AG09319 (cell line): ENCODE measurements at places on chromosomes 1 and 21.

DNA sequence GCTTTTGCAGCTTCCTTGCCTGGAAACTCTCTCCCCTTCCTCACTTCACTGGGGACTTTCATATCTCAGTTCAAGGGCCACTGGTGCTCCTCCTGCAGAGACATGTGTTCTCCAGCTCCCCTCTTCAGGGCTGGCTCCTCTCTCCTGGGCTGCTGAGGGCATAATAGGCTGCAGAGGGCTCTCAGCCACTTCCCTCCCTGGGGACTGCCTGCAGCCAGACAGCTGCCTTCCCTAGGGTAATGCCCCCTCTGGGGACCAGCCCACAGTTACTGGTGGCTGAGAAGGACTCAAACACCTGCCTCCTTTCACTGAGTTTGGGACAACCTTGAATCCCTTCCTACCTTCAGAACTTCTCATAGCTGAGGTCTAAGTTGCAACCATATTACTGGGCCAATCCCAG is 104.8 kb upstream of the POU3F1 start:
- DNase-seq = no peak

DNA sequence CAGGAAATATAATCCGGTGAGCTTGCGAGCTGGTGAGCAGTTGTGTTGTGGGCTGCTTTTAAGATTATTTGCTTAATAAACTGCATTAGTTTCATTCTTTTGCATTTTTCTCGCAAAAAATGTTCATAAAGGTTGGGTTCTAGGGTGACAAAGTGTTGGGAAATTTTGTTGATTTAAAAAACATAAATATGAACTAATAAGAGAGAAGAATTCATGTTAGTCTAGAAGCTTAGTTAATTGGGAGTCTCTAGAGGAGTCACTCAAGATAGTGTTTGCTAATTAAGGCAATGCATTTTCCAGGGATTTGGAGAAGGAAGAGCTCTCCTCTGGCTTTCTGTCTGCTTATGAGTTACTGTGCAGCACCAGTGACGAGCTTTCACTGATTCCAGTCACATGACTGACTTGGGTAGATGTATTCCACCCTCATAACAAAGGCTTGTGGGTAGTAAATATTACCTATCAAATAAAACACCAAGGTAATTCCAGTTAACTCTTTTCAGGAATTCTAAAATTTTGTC is 417.0 kb downstream of the PTBP2 start:
- DNase-seq = no peak

GRCh38 chr21:45097827-45098387 is 23.5 kb downstream of the ADARB1 start:
- no peak for DNase-seq

GRCh38 chr1:114703242-114703641 is 7.9 kb upstream of the AMPD1 start:
- DNase-seq = no peak

GRCh38 chr21:38181096-38181495 is 75.7 kb upstream of the KCNJ15 start:
- DNase-seq = no peak

GRCh38 chr21:39650801-39651200 is 38.1 kb downstream of the B3GALT5 start:
- DNase-seq = no peak

DNA sequence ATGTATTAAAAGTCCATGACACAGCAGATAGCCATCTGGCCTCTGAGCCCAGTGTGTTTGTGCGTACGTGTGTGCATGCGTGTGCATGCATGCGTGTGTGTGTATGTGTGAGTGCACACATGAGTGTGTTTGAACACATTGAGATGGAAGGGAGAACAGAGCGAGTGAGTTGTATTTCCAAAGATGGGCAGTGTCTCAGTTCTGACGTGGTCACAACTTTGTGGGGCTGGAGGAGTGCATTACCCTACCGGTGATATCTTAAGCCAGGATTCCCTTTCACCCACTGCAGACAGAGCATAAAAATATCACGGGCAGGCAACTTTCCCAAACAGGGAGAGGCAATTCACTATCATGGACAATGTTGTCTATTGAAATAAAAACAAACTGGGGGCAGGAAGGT is 27.8 kb downstream of the IRF2BP2 start:
- no peak for DNase-seq

- no peak for DNase-seq
Observed at GRCh38 chr1:227072991-227073390, 132.9 kb downstream of the COQ8A start.
